Panc1 (cell line): ENCODE measurements at places on chromosomes 11 and 22. TPM values are rescaled to one million over a fixed set of nuclear protein-coding genes. Genes with fewer than 3 reads are reported as not detected.

GRCh38 chr11:44057340-44057739 is 8.7 kb upstream of the ACCS start:
- H3K36me3 ChIP-seq: no peaks in the 10 kb centered on the region
- no peaks in the 10 kb centered on the region for H3K4me1 ChIP-seq
- H3K27me3 ChIP-seq: no peaks in the 10 kb centered on the region
- no peak overlapping the region for H3K4me3 ChIP-seq
- no peak for DNase-seq

GRCh38 chr22:40753114-40753513 is 66.0 kb downstream of the SLC25A17 start:
- no peak overlapping the region for H3K27ac ChIP-seq
- DNase-seq: no peak
- H3K4me1 ChIP-seq: peaks cover 14% of the 10 kb centered on the region

DNA sequence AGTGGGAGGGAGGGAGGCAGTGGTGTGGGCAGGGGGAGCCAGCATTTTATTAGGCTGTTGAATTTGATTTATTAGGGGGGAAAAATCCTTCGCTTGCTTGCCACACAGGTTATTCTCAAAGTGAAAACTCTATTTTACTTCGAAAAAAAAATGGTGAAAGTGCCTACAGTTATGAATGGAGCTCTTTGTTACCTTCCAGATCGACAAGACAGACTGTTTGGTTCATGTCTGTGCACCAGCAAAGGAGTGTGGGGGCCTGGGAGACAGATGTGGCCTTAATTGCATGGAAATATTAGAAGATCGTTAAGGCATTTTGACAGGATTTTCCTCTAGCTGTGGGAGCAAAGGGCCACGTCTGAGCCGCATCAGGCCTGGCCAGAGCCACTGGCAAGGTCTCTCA is 45.7 kb downstream of the FLI1 start:
- no peaks in the 10 kb centered on the region for H3K36me3 ChIP-seq
- H3K27me3 ChIP-seq: no peaks in the 10 kb centered on the region; the same call in 1 of the 2 replicates
- no peak overlapping the region for H3K27ac ChIP-seq
- H3K4me3 ChIP-seq: no peak overlapping the region
- H3K4me1 ChIP-seq: no peaks in the 10 kb centered on the region

The GLYATL2 gene
- total RNA-seq: not detected

DNA sequence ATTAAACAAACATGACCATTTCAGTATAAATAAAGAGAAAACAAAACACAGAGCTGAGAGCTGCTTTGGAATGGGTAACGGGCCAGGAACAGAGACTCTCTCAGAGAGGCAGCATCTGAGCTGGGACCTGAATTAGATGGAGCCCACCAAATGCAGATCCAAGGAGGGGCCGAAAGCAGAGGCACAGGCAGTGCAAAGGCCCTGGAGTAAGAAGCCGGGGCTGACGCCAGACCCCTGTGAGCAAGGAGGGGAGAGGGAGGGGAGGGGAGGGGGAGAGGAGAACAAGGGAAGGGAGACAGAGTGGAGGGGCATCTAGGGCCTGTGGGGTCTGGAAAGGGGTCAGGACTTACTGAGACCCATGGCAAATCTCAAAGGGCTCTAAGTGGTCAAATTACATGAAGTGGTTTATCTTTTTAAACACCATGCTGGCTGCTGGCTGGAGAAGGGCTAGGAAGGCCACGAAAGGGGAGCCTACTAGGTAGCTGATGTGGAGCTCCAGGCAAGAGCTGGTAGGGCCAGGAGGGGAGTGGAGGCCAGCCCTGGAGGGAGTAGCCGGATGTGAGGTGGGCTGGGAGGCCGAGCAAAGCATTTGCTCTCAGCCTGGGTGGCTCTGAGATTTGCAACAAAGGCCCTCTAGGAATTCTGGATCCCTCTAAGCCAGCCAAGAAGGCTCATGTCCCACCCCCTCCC is 3.2 kb downstream of the OSBPL5 start:
- H3K27me3 ChIP-seq: no peaks in the 10 kb centered on the region
- H3K27ac ChIP-seq: no peak overlapping the region
- H3K4me1 ChIP-seq: peaks cover 43% of the 10 kb centered on the region
- DNase-seq: no peak
- H3K36me3 ChIP-seq: no peaks in the 10 kb centered on the region

DNA sequence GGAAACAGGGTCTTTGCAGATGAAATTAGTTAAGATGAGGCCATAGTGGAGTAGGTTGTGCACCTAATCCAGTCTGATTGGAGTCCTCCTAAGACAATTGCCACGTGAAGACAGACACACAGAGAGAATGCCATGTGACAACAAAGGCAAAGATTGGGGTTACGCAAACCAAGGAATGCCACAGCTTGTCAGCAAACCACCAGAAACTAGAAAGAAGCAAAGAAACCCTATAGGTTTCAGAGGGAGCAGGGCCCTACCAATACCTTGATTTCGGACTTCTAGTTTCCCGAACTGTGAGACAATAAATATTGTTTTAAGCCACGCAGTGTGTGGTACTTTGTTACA is 8.2 kb upstream of the LAYN start:
- DNase-seq: no peak
- no peak overlapping the region for H3K4me3 ChIP-seq
- H3K27ac ChIP-seq: no peak overlapping the region
- H3K4me1 ChIP-seq: peaks cover 4% of the 10 kb centered on the region; the same call in 1 of the 2 replicates
- no peaks in the 10 kb centered on the region for H3K36me3 ChIP-seq

GRCh38 chr11:122853971-122854446 is 15.7 kb downstream of the CRTAM start:
- H3K27ac ChIP-seq: no peak overlapping the region; the same call in 1 of the 2 replicates
- no peaks in the 10 kb centered on the region for H3K36me3 ChIP-seq
- H3K4me1 ChIP-seq: peaks cover 24% of the 10 kb centered on the region
- H3K27me3 ChIP-seq: no peaks in the 10 kb centered on the region
- H3K4me3 ChIP-seq: no peak overlapping the region

GRCh38 chr11:93464927-93465540 is 78.2 kb downstream of the SMCO4 start:
- H3K4me1 ChIP-seq: no peaks in the 10 kb centered on the region
- H3K4me3 ChIP-seq: no peak overlapping the region
- peaks cover 2% of the 10 kb centered on the region; the same call in 1 of the 2 replicates for H3K27me3 ChIP-seq

GRCh38 chr22:44146088-44146861 is 34.5 kb upstream of the PARVG start:
- no peaks in the 10 kb centered on the region for H3K36me3 ChIP-seq
- H3K27me3 ChIP-seq: no peaks in the 10 kb centered on the region
- no peaks in the 10 kb centered on the region for H3K4me1 ChIP-seq
- no peak overlapping the region for H3K4me3 ChIP-seq
- no peak overlapping the region for H3K27ac ChIP-seq

The ENTHD1 gene
- total RNA-seq: not detected

GRCh38 chr22:50027639-50028537 is 15.3 kb upstream of the IL17REL start:
- no peaks in the 10 kb centered on the region for H3K36me3 ChIP-seq
- peak overlapping the region; percentile 54 for H3K27ac ChIP-seq
- H3K27me3 ChIP-seq: no peaks in the 10 kb centered on the region
- H3K4me1 ChIP-seq: peaks cover 9% of the 10 kb centered on the region

The GRK3 gene
- total RNA-seq: 12.0 TPM

The TRPC6 gene
- not detected for total RNA-seq

- peaks cover 33% of the 10 kb centered on the region for H3K4me1 ChIP-seq
- H3K27ac ChIP-seq: peak overlapping the region; percentile 100
- peak overlapping the region; percentile 100 for H3K4me3 ChIP-seq
- DNase-seq: no peak
These were observed 841 bp downstream of the RIC8A start for GRCh38 chr11:208181-208916.

- H3K27me3 ChIP-seq: no peaks in the 10 kb centered on the region
- peak; percentile 39 for DNase-seq
- no peak overlapping the region for H3K4me3 ChIP-seq
- H3K4me1 ChIP-seq: no peaks in the 10 kb centered on the region
These were observed 29.4 kb upstream of the SLN start for GRCh38 chr11:107741044-107741823.

DNA sequence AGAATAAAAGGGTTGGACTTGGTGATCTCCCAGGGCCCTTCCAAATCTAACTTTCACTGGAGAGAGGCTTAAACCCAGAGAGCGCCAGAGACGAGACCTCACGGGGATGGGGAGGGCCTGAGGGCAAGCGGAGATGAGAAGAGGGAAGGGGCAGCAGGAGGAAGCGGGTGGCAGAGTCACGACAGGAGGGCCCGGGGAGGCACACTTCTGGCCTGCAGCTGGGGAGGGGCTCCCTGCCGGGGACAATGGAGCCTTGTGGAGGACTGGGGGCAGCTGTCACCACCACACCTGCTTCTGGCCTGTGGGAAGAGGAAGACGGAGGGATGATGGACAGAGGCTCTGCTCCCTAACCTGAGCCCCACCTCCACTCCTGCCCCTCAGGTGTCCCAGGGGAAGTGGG is 40.2 kb downstream of the PDE2A start:
- H3K27ac ChIP-seq: no peak overlapping the region
- H3K4me1 ChIP-seq: no peaks in the 10 kb centered on the region
- no peaks in the 10 kb centered on the region for H3K36me3 ChIP-seq
- no peak overlapping the region for H3K4me3 ChIP-seq
- DNase-seq: no peak
- H3K27me3 ChIP-seq: no peaks in the 10 kb centered on the region; the same call in 1 of the 2 replicates

The CNGA4 gene
- total RNA-seq: 0.62 TPM

The BCL2L13 gene
- total RNA-seq: 44.0 TPM

The MISFA gene
- total RNA-seq: 5.0 TPM

GRCh38 chr11:1780700-1781592 is 17.2 kb upstream of the CTSD start:
- H3K27me3 ChIP-seq: no peaks in the 10 kb centered on the region
- DNase-seq: no peak
- no peak overlapping the region for H3K4me3 ChIP-seq
- H3K4me1 ChIP-seq: peaks cover 48% of the 10 kb centered on the region

The IFTAP gene
- total RNA-seq: 18.2 TPM

The SLC17A6 gene
- total RNA-seq: not detected

DNA sequence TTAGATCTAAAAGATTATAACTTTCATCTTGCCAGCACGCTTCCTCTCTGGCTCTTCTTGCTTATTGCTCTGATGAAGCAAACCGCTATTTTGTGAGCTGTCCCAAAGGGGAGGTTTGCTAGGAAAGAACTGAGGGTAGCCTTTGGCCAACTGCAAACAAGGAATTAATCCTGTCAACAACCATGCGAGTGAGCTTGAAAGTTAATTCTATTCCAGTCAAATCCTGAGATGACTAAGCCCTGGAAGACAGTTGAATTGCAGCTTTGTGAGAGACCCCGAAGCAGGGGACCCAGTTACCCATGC is 10.3 kb upstream of the RNF141 start:
- H3K27ac ChIP-seq: no peak overlapping the region
- H3K4me3 ChIP-seq: no peak overlapping the region
- H3K27me3 ChIP-seq: peaks cover 6% of the 10 kb centered on the region
- no peaks in the 10 kb centered on the region for H3K36me3 ChIP-seq
- H3K4me1 ChIP-seq: no peaks in the 10 kb centered on the region
- DNase-seq: no peak

The PLA2G6 gene
- total RNA-seq: 16.2 TPM

The TYR gene
- total RNA-seq: not detected

The SHANK3 gene
- total RNA-seq: 7.6 TPM

The KREMEN1 gene
- total RNA-seq: 2.2 TPM

The NNMT gene
- total RNA-seq: 1.7 TPM

GRCh38 chr11:115872416-115872815 is 368.2 kb upstream of the CADM1 start:
- H3K4me3 ChIP-seq: no peak overlapping the region
- H3K4me1 ChIP-seq: no peaks in the 10 kb centered on the region
- no peaks in the 10 kb centered on the region for H3K36me3 ChIP-seq
- no peak for DNase-seq
- H3K27me3 ChIP-seq: no peaks in the 10 kb centered on the region

GRCh38 chr11:92830377-92831155 is 138.9 kb upstream of the MTNR1B start:
- no peaks in the 10 kb centered on the region for H3K36me3 ChIP-seq
- H3K4me3 ChIP-seq: no peak overlapping the region
- H3K27me3 ChIP-seq: no peaks in the 10 kb centered on the region
- no peak overlapping the region for H3K27ac ChIP-seq
- no peaks in the 10 kb centered on the region for H3K4me1 ChIP-seq

The EXPH5 gene
- total RNA-seq: 0.85 TPM

The C11orf16 gene
- 0.15 TPM for total RNA-seq

DNA sequence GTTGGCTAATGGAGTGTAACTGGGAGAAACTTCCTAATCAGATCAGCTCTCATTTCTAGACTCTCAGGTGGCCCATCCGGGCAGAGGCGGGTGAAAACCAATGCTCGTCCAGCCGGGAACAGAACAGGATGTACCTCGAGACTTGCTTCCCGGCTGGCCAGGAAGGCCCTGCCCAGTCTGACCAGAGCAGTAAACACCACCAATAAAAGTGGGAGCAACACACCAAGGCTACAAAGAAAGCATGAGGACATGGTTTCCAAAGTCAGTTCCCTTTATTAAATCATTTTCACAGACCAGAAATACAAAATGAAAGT is 940 bp upstream of the TNKS1BP1 start:
- H3K27ac ChIP-seq: peak overlapping the region; percentile 95
- H3K36me3 ChIP-seq: peaks cover 14% of the 10 kb centered on the region; the same call in 1 of the 2 replicates
- no peak for DNase-seq
- H3K4me3 ChIP-seq: peak overlapping the region; percentile 71

The PRG3 gene
- total RNA-seq: not detected

The FOXRED2 gene
- 37.7 TPM for total RNA-seq

DNA sequence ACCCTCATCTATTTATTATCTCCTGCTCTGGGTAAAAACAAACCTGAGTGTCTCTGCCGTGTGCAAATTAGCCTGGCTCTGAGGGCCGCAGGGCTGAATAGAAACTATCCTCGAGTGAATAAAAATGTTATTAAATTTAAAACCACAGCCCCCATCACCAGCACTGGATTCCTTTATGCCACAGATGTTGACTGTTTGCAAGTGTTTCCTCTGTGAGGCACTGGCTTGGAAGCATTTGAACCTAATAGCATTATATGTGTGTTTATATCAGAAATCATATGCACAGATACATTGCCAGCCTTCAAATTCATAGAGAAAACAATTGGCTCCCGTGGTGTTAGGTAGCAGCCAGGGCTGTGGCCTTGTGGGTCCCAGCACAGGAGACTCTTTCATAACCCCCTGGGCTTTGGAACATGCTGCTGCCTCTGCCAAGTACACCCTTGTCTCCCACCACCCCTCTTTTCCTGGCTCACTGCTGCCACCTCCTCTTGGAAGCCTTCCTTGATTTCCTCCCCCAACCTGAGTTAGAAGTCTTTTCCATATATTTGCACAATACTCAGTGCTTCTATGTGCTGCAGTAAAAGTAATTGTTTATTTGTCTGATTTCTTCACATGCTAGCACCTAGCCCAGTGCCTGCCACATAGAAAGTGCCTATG is 294.4 kb downstream of the DDX10 start:
- DNase-seq: no peak
- no peaks in the 10 kb centered on the region for H3K27me3 ChIP-seq
- no peaks in the 10 kb centered on the region for H3K36me3 ChIP-seq
- no peak overlapping the region for H3K27ac ChIP-seq
- H3K4me1 ChIP-seq: no peaks in the 10 kb centered on the region
